Hindlimb muscle (tissue), 1 donor: ENCODE measurements at places on chromosomes 16 and 17.

- DNase-seq = no peak
Observed at GRCh38 chr17:66304304-66305174, 2.1 kb downstream of the PRKCA start.

DNA sequence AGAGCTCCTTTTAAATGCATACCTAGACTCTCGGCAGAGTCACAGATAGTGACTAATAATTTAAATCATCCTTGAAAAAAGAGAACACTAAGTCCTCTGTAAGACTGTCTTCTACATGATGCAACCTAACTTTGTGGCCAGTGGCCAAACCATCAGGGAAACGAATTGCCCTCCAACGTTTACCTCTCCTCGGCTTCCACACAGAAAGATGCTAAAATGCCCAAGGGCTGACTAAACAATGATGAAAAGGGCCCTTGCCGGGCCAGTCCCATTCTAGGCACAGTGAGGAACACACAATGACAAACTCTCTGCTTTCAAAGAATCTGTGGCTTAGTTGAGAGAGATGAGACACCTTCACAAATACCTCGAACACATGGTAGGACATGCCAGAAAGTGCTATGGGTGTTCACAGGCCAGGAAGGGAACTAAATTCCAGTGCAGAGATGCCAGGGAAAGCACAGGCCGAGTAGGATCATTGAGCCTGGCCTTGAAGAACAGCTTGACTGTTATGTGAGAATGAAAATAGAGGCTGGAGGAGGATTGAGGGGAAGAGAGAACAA is 35.3 kb upstream of the PITPNM3 start:
- DNase-seq = no peak

GRCh38 chr17:45104907-45105624 is 27.2 kb downstream of the PLCD3 start:
- no peak for DNase-seq

DNA sequence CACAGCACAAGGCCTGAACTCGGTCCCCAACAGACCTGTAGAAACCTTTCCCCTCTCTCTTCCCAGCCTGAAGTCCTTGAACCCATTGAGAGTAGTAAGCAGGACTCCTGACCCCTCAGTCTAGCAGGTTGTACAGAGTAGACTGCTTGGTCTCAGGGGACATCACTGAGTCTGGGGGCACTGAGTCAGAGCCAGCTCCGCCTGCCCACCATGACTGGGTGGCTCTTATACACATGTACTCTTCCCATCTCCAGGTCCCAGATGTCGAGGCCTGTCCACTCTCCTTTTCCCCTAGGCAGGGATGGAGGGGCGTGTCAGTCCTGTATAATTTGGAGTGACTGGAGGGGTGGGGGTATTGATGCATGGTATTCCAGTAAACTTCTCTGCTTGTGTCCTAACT is 23.5 kb downstream of the LIG3 start:
- DNase-seq = no peak

DNA sequence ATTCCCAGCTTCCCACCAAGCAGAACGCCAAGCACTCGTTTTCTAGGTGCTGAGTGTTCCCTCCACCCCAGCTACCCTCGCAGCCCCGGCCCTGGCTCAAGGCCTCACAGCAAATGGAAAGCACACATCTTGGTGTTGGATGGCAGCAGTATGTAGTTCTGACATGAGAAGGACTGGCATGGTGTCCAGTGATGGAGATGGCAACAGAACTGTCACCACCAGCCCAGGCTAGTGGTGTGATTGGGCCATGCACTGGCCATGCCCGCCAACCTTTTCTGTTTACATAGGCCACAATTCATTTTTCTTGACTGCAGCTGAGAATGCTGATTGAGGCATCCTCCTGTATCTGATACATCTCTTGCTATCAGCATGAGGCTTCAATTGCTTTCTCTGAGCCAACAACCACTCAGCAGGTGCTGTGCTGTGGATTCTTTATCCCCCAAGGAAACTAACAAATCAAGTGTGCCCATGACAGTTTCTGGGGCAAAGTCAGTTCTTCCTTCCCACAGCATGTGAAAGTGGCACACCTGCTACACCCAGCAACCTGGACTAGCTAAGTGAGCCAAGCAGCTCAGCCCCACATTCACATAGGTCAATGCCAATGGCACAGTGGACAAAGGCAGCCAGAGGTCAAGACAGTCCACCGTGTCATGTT is 3.8 kb downstream of the SLC12A4 start:
- DNase-seq = no peak

DNA sequence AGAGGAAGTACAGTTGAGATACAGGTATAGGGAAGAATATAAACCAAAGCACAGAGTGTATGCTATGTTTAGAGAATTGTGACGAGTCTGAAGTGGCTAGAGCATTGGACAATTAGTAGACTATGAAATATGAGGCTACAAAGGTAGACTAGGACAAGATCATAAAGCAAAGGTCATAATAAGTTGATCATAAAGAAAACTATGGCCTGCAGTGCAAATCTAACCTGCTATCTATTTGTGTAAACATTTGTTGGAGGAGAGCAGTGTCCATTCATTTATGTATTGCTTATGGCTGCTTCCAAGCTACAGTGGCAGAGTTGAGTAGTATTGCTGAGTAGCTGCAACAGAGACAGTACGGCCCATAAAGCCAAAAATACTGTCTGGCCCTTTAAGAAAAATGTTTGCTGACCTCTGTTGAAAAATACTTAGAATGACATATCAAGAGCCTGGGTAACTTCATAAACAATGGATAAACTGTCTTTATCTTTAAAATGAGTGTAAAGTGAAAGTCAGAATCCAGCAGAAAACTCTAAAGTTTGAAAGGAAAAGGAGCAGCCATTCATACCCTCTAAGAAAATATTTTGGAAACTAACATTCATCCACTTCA is 14.5 kb upstream of the OR1E2 start:
- no peak for DNase-seq

GRCh38 chr17:75077496-75078283 is 10.1 kb upstream of the SLC16A5 start:
- no peak for DNase-seq
